ENCODE measurements at places on chromosomes 3 and 15.

GRCh38 chr3:151644020-151644620, 89.6 kb upstream of the AADACL2 start:
- no peak for DNase-seq

GRCh38 chr3:127409421-127410136, 121.7 kb upstream of the PRR20G start:
- DNase-seq: no peak

DNA sequence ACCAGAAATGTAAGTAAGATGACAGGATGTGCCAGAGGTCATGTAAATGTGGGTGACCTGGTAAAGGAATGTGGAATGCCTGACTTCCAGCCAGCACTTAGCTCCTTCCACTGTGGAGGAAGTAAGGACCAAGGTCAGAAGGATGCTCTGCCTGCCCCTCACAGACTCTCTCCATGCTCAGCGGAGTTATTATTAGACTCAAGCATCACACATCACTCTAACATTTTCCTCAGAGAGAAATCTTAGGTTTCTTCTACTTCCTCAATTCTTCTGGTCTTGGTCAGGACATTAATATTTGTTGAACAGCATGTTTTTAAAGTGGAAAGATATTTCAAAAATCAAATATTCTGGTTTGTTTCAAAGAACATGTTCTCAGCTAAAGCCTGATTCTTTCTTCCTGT, 231.4 kb upstream of the WNT5A start:
- DNase-seq: no peak

GRCh38 chr3:40597441-40597840, 72.7 kb downstream of the ZNF621 start:
- DNase-seq: no peak

GRCh38 chr3:141646760-141647561, 91.1 kb upstream of the RNF7 start:
- peak; percentile 55 for DNase-seq

- DNase-seq: no peak
Measured at GRCh38 chr3:52393959-52394670, 50.8 kb downstream of the SEMA3G start.

DNA sequence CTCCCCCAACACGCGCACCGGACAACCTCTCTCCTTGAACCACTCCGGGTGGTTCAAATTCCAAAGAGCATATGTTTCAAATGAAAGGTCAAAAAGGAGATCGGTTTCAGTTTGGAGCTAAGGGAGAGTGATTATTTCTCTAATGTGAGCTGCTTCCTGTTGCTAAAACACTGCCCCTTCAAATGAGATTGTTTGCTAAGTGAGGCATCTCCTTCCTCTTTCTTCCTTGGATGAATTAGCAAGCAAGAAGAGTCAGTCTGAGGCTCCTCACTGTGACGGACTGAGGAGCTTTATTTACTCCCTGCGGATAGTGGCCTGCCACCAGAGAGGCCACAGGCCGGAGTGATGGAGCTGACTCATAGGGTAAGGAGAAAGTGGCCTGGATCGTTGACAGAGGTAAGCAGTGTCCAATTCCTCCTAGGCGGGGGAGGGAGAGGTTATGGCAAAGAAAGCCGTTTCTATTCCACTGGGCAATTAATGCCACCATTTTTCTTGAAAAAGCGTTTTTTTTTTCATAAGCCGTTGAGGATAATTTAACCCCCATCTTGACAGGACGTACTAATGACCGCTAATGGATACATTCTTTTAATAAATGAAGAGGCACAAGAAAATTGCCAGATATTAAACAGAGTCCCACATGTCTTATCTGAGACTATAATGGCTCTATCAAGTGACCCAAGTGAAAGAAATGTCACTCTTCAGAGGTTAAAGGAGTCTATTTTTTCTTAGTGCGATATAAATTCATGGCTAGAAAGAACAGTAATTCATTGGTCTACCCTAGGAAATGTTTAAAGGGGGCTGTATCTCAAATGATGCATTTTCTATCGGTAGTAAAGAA, 167.0 kb upstream of the ANKRD28 start:
- DNase-seq: no peak

DNA sequence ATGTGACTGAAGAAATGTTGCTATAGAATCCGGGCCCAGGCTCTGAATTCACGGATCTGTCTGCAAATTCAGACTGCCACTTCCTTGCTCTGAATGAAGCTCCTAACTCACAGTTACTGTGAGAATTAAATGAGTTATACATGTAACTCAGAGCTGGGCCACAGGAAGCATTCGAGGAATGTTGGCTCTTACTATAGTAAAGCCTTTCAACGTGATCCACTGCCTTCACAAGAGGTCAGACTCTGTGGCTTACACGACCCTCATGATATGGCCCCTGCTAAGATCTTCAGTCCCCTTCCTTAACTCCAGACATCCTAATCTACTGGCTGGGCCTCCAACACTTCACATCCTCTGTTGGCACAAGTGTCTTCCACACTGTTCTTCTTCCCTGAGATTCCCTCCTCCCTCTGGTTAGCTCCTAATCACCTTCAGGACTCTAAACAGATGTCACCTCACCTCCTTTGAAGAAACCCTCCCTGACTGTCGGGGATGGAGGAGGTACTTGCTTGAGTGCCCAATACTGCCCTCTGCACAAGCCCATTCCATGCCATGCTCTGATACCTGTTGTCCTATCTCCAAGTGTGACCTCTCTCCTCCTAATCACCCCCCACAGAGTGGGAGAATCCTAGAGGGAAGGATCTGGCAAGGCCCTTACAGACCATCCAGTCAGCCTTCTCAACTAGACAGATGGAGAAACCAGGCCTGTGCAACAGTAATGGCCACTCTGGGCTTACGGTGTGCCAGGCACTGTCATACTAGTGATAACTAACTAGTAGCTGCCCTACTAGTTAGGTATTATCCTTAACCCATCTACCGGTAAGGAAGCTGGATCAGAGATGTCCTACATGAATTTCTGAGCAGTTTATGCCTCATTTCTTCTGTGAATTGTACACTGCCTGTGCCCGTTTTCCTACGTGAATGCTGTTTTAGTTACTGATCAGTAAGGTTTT, 1.3 kb downstream of the ACTR8 start:
- no peak for DNase-seq

DNA sequence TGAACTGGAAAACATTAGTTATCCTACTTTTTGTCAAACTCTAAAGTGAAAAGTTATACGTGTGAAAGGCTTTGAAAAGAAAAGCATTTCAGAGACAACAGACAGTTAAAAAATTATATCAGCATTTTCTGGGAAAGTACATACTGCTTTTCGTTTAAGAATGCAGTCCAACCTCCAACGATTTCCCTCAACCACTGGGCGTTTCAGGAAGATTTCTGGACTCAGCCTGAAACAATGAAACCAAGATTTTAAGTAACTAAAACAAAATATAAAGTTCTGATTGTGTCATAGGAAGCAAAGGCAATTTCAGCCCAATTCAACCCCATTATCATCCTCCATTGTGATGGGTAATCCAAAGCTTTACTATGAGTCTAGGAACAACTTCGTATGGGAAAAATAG, 110.7 kb downstream of the PLD1 start:
- no peak for DNase-seq

DNA sequence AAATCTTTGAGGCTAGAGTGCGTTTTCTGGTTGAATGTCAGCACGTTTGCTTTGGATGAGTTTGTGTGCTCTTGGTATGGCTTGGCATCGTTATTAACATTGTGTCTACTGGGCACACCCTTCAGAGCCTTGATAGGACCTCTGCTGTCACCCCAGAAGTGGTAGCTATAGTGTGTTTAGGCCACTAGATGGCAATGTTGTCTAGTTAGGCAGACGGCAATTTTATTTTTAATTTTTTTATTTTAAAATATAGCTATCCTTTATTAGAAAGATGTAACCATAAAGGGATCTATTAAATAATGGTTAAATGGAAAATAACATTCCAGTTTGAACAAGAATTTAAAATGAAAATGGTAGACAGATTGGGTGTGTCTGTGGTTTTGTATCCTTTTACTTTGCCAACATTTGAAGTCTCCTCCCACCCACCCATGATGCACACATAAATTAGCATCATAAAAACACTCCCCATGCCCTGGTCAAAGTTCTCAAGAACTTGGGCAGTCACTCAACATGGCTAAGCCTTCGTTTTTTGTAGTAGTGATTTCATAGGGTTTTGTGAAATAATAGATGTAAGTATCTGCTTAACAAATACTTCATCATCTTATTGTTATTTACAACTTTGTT, 200.7 kb downstream of the KCNH8 start:
- DNase-seq: no peak

GRCh38 chr3:78863306-78864203, 904.2 kb downstream of the ROBO1 start:
- no peak for DNase-seq

DNA sequence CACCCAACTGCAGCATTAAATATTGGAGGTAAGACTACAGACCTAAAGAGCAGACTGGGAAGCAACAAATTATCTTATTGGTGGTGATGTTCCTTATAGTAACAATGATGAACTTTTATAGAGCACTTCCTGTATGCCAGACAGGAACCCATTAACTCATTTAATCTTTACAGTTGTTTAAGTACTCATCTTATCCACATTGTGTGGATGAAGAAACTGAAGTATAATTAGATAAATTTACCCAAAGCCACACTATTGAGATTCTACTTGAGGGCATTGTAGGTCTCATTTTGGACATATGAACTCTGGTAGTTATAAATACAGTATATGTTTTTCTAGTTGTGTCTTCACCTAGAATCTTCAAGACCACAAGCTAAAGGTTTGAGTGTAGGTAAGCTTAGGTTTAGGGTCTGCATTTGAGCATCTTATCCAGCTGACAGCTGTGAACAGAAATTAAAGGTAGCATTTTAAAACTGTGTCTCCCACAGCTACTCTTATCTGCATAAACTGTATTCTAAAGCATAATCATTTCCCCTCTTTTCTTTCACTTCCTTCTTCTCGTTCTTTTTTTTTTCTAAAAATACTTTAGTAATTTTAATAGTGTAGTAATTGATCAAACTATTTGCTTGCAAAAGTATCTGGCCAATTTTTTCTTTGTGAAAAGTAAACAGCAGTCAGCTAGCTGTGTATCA, 138.2 kb downstream of the UBE2E2 start:
- DNase-seq: no peak

GRCh38 chr3:109278141-109278540, 38.2 kb downstream of the DPPA2 start:
- DNase-seq: no peak
